ENCODE measurements at places on chromosomes 6 and 20.

DNA sequence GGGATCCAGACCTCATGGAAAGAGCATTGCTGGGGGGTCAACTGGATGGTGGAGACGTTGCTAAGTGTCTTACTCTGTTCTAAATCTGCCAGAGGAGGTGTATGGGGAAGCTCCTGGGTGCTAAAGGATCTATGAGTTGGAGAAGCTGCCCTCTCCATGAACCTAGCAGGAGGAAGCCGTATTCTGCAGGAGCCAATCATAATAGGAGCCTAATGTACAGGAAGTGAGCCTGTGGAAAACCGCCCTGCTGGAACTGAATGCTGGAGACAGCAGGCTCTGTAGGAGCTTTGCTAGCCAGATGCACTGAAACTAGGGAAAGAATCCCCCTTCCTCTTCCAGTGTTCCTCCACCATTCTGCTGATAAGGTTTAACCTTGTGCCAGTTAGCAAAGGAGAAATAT lies 10.9 kb downstream of the CASP8AP2 start:
- no peak for DNase-seq

GRCh38 chr20:19958219-19958618 lies 58.9 kb upstream of the NAA20 start:
- no peak for DNase-seq

DNA sequence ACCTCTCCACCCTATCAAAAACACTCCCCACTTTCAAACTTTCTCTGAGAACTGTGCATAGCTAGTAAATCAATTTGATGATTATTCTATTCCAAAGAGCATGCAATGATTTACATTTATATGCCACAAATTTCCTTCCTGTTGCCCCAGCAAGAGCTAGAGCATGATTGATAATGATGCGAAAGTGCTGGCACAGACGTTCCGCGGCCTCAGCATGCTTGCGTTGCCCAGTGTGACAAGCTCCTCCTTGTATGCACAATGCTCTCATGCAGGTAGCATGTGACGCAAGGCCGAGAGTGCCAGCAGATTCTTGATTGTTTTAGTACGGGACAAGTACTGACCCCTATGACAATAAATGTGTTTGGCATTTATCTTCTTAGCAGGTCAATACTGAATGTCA lies 696.3 kb upstream of the SLC35B3 start:
- DNase-seq: no peak

- DNase-seq: no peak
These were observed 95.1 kb downstream of the KCNQ5 start for GRCh38 chr6:72716916-72717315.

DNA sequence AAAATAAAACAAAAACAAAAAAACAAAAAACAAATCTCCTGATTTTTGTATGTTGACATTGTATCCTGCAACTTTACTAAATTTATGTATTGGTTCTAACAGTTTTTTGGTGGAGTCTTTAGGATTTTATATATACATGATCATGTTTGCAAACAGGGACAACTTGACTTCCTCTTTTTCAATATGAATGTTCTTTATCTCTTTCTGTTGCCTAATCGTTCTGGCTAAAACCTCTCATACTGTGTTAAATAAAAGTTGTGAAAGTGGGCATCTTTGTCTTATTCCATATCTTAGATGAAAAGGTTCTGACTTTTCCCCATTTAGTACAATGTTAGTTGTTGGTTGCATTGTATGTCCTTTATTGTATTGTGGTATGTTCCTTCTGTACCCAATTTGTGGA lies 261.7 kb upstream of the NOX3 start:
- DNase-seq: no peak

- DNase-seq: no peak
These were observed 85.4 kb upstream of the FOXQ1 start for GRCh38 chr6:1226277-1227099.

DNA sequence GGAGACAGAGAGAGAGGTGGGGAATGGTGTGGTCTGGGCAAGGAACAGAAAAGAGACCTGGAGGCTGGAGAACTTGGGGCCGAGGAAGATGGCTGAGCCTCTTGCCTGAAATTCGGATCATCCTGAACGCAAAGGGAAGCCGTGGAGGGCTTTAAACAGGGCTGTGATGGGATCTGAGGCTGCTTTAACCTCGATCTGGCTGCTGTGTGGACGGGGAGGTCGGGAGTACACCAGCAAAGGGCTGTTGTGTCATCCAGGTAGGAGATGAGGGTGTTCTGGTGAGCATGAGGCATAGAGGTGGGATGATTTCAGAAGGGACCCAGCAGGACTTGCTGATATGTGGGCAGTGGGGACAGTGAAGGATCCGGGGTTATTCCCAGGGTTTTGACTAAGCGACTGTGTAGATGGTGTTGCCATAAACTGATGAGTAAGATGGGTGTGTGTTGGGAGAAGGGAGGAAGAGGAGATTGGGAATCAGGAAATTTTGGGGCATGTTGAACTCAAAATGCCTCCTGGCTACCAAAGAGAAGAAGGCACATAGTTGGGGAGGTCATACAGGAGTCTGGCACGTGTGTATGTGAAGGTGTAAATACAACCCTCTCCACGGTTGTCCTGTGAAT lies 158.5 kb downstream of the NFATC2 start:
- DNase-seq: no peak

GRCh38 chr6:135159531-135159930 lies 21.6 kb upstream of the MYB start:
- DNase-seq: no peak

DNA sequence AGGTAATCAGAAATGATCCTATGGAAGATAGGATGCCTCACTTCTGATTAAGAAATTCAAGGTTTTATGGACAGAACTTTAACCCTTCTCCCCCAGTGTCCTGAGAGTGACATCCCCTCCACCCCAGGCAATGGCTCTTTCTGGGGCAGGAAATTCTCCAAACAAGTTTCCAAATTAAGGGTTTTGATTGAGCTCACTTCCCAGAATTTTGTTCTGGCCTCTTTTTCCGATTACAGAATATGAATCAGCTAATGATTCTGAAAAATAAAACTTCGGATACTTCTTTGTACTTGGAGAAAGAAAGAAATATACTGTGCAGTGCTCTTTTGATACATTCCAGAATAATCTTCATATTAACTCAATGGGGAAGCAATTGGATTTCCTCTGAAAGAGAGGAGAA lies 32.8 kb upstream of the TASP1 start:
- DNase-seq: no peak

GRCh38 chr20:52269321-52269720 lies 77.7 kb upstream of the ZFP64 start:
- DNase-seq: no peak

GRCh38 chr6:165630544-165630953 lies 32.5 kb downstream of the PDE10A start:
- DNase-seq: no peak
